Stimulated activated CD8-positive, alpha-beta memory T cell treated with anti-CD3 and anti-CD28 coated beads, Interleukin-12 subunit alpha, Interleukin-12 subunit beta, amount 100 ng/mL, for 1 hour (primary cell): ENCODE measurements at places on chromosomes 1 and 21.

DNA sequence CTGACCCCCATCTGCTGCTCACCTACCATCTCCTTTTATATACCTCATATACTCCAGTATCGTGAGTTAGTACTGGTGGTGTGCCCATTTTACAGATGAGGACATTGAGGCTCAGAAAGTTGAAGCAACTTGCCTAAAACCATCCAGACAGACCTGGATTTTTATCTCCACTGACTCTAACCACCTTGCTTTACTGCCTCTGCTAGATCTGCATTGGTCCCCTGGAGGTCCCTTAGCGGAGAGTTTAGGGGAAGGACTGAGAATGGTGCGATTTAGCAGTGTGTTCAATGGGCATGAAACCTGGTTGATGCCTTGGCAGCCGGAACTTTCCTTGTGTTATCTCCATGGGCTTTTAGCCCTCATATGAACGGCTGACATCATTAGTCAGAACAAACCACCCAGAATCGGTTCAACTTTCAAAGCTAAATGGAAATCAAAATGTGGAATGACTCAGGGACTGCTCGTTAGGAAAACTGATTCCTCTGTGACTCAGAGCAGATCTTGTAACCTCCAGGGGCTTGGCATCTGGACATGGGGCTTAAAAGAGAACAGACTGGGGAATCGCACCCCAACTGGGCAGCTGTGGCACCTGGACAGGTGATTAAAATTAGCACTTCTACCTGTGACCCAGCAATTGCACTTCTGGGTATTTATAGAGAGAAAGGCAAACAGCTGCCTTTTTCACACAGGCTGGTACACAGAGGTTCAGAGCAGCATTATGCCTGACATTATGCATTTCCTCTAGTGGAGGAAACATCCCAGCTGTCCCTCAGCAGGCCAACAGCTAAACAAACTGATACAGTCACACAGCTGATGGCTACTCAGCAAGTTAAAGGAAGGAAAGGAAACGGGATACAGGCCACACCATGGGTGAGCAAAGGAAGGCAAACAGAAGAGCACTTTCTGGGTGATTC, 25.3 kb downstream of the TMEM51 start:
- DNase-seq = no peak

- no peak for DNase-seq
Observed at GRCh38 chr1:21385022-21385421, 54.9 kb upstream of the NBPF3 start.

DNA sequence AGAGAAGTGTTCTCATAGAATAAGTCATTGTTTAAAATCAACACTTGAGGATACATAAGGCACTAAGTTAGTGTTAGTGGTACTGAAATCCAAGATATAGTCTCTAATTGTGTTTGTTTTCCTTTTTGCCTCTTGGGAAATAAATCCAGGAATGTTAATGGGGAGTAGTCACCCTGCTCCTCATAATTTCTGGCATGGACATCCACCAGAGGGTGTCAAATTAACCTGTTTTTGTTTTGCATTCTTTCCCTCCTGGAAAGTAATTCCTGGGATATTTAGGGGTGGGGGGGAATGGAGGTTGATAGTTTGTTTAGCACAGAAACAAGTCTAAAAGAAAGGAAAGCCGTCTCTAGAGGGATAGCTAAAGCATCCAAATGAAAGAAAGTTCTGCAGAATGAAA, 87.8 kb upstream of the MAP1LC3C start:
- DNase-seq = no peak

DNA sequence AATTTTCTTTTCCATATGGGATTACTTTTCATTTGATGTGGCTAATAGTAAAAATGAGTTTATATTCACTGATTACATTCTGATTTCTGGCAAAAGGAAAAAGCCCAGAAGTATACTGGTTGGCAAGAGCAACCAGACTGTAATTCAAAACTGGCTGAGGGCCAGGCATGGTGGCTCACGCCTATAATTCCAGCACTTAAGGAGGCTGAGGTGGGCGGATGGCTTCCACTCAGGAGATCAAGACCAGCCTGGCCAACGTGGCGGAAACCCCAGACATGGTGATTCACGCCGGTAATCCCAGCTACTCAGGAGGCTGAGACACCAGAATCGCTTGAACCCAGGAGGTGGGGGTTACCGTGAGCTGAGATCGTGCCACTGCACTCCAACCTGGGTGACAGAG, 14.5 kb downstream of the SYT11 start:
- DNase-seq = no peak

DNA sequence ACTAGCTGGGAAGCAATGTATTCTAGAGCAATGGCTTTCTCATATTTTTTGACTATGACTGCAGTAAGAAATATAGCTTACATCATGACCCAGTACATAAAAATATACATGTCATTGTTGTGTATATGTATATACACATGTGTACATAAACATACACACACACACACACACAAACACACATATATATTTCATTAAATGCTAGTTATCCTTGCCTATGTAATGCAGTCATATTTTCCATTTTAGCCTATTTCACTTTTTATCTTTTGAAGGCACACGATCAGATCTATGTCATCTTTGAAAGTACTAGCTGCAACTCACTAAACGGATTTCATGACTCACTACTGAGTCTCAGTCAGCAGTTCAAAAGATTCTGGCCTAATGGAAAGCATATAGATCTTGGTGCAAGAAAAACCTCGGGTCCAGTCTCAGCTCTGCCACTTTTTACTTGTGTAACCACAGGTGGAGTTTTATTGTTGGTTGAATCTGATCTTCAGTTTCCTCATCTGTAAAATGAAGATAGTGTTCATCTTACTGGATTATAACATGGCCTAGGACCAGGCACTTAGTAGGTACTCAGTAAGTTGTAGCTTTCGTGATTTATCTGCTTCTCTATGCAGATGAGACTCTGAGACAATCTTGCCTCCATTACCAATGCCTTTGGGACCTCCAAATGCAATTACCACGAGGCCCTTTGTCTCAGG, 325.6 kb downstream of the RRAGC start:
- DNase-seq = no peak

DNA sequence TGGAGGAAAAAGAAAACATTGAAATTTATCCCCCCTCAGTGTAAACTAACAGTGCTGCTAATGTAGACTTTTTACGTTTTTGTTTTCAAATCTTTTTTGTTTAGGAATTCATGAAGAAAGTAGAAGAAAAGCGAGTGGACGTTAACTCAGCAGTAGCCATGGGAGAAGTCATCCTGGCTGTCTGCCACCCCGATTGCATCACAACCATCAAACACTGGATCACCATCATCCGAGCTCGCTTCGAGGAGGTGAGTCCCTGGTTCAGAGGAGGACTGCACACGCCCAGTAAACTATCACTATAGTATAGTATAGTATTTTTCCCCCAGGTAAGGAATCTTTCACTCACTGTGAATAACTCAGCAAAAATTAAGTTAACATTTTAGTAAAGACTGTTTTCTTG, 37.8 kb upstream of the BMP8A start:
- DNase-seq = no peak

DNA sequence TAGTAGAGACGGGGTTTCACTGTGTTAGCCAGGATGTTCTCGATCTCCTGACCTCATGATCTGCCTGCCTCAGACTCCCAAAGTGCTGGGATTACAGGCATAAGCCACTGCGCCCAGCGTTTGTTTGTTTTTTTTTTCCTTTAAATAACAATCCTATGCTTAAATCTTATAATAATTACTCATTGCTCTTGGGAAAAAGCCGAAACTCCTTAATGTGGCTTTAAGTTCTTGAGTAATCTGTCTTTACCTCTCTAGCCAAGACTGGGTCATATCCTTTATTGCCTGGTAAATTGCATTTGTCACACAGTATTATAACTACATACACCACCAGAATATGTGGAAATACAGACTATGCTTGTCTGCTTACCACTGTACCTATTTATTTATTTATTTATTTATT, 97.1 kb downstream of the MACF1 start:
- no peak for DNase-seq

DNA sequence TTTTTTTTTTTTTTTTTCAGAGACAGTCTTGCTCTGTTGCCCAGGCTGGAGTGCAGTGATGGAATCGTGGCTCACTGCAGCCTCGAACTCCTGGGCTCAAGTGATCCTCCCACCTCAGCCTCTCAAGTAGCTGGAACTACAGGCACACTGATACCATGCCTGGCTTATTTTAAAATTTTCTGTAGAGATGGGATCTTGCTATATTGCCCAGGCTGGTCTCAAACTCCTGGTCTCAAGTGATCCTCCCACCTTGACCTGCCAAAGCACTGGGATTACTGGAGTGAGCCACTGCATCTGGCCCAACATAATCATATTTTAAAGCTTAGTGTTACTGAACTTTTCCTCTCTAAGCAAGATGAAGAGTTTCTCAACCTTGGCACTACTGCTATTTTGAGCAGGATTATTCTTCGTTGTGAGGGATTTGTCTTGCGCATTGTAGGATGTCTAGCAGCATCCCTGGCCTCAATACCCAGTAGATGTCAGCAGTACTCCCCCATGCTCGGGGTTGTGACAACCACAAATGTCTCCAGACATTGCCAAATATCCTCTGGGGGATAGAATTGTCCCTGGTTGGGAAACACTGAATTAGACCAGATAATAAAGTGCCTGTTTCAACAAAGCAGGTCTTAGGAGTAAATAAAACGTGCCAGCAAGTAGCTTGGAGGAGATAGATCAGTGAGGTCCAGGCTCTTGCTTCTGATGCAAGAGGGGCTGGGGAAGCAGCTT, 15.1 kb upstream of the THRAP3 start:
- no peak for DNase-seq

- DNase-seq = no peak
Observed at GRCh38 chr1:57882934-57883641, 459.2 kb upstream of the DAB1 start.

GRCh38 chr1:34978921-34979320, 6.2 kb downstream of the TMEM35B start:
- no peak for DNase-seq

DNA sequence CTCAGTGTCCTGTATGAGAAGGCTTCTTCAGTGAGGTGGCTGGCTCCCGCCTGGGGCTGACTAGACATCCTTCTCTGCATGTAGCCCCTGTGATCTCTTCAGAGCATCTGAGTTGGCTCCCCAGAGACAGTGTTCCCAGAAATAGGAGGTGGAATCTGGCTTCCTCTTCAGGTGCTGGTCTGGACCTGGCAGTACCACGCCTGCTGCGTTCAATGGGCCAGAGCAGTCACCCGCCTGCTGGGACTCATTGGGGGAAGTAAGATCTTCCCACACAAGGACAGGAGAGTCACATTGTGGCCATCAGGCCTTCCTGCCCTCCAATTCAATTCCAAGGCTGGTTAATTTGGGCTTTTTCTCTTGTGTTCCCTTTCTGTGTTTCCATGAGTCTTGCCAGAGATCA, 51.0 kb downstream of the ADARB1 start:
- DNase-seq = no peak

GRCh38 chr1:109069294-109069693, 6.5 kb downstream of the TAF13 start:
- DNase-seq = no peak

DNA sequence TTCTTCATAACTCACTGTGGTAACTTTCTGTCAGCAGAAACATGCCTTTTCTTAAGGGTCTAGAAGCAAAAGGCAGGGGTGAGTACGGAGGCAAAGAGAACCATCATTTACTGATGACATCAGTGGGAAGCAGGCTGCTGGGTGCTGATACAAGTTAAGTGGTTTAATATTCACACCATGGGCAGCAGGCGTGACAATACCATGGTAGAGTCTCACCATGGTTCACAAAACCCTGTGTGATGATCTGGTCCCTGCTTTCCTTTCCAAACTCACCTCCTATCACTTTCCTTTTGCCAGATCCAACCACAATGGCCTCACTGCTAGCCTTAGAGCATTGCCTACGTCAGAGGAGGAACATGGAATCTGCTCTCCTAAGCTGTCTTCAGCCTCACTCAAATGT, 8.7 kb downstream of the MAB21L3 start:
- no peak for DNase-seq

DNA sequence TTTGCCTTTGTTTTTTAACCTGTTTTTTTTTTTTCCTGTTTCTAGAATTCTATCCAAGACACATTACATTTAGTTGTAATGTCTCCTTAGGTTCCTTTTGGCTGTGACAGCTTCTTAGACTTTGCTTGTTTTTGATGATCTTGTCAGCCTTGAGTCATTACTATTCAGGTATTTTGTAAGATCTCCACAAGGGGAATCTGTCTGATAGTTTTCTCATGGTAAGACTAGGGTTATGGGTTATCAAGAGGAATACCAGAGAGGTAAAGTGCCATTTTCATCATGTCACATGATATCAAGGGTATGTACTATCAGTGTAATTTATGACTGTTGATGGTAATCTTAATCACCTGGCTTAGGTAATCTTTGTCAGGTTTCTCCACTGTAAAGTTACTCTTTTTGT, 99.1 kb upstream of the GFI1 start:
- DNase-seq = no peak
